ENCODE measurements at places on chromosomes 7 and 10.

DNA sequence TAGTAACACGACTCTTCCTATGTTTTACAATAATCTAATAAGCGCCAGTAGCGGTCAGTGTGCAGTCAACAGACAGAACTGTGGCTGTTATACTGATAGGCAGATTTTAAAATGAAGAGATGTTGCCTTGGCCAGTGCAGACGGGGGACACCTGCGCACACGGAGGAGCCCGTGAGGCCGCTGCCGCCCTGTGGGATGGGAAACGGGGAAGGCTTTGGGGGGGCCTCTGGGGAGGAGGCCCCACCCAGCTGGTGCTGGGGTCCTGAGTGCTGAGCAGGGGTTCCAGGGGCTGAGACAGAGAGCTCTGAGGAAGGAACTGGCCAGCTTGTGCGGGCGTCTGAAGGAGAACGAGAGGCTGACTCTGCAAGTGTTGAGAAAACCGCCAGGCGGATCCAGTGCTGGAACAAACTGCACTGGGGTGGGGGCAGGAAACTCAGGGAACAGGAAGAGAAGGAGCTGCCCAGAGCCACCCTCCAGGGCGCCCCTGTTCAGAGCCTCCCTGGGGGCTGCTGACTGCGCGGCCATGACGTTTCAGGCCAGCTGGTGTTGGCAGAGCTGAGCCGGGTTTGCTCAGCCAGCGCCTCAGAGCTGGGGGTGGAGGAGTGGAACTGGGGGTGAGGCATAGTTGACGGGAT, 426.4 kb downstream of the TCERG1L start:
- DNase-seq, result no peak

DNA sequence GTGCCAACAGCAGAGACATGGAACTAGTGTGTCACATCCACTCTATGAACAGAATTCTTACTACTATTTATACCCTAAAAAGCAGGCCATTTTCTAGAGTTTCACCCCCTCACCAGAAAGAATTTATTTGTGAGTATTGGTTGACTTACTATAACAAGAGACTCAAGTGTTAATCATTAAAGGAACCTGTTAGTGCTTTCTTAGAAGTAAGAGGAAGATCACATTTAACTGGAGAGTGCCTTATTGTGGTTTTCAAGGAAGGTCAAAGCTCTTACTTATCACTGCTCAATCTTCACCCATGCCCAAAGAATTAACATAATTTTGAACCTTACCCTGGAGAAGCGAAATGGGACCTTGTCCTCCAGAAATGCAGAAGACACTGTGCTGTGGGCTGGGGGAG, 169.3 kb upstream of the PRSS1 start:
- no peak for DNase-seq

DNA sequence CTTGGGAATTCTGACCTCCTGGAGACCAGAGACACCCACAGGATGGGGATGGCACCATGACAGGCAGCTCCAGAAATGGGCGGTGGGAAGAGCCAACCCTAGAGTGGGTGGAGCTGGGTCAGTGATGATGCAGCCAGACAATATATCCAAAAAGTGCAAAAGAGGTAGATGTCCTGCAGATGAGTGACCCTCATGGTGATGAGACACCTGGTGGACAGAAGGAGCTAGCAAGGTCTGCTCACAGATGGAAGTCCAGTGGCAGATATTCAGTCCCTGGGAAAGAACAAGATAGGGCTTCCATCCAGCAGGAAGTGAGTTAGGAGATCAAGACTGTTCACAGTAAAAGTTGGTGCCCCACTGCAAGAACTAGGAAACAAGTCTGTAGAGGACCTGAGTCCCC, 19.2 kb upstream of the GRB10 start:
- DNase-seq, result no peak

DNA sequence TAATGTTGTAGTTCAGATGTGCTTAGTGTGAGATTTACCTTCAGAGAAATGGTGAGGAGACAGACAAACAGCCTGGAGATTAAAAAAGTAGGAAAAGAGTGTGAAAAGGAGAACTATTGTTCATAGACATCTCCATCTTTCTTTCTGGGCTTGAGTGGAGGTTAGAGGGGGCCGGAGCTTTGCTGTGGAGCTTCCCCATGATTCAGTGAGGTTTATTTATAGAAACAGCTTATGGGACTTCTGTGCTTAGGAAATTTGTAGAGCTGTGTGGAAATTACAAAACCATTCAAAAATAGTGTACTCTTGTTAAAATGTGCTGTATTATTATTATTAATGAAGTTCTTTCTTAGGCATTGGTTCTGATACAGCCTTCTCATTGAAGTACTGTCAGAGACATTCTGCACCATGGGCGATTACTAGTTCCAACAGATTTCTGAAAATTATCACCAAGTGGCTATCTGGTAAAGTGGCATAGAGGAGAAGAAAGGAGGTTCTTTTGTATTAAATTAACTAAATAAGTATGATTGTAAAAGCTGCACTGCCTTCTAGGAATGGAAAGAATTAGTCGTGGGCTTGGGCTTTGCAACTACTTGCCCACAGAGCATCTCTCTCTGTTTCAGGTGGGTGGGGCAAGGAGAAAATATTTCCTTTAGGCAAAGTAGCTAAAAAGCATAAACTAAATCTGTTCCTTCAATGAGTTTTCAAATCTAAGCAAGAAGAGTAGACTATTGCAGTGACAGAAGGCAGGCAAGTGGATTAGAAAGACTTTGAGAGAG, 8.7 kb upstream of the TCAF1 start:
- no peak for DNase-seq

GRCh38 chr7:158741294-158741666, 36.7 kb upstream of the NCAPG2 start:
- no peak for DNase-seq

- no peak for DNase-seq
Observed at GRCh38 chr7:133165001-133165400, 83.1 kb upstream of the CHCHD3 start.

GRCh38 chr10:114824391-114824790, 2.8 kb downstream of the FHIP2A start:
- no peak for DNase-seq

GRCh38 chr10:20988357-20988983, 91.4 kb upstream of the NEBL start:
- no peak for DNase-seq

GRCh38 chr10:17022466-17022825, 107.2 kb downstream of the CUBN start:
- no peak for DNase-seq

- DNase-seq, result no peak
Observed at GRCh38 chr10:110649347-110650264, 5.5 kb downstream of the RBM20 start.

GRCh38 chr7:67392596-67393438, 396.2 kb downstream of the TYW1 start:
- DNase-seq, result no peak

Data from stimulated activated CD4-positive, alpha-beta T cell treated with anti-CD3 and anti-CD28 coated beads, Interleukin-15, amount 100 ng/mL, for 1 hour (primary cell).